ENCODE measurements at places on chromosomes 6 and 20.

GRCh38 chr6:93048381-93048780 lies 371.0 kb downstream of the EPHA7 start:
- no peak for DNase-seq

GRCh38 chr20:38172408-38172807 lies 7.3 kb upstream of the TGM2 start:
- DNase-seq, result no peak

- no peak for DNase-seq
These were observed 102.6 kb downstream of the IBTK start for GRCh38 chr6:82144852-82145340.

DNA sequence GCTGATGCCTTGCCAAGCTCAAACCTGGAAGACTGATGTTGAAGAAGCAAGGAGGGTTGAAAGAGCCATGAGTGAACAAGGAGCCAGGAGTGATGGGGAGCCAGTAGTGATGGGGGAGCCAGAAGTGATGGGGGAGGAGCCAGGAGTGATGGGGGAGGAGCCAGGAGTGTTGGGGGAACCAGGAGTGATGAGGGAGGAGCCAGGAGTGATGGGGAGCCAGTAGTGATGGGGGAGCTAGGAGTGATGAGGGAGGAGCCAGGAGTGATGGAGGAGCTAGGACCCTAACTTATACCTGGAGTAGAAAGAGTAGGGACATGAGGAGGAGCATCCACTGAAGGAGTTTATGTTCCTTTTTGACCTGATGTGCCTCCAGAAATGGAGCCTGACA lies 14.6 kb upstream of the CD93 start:
- DNase-seq, result no peak

DNA sequence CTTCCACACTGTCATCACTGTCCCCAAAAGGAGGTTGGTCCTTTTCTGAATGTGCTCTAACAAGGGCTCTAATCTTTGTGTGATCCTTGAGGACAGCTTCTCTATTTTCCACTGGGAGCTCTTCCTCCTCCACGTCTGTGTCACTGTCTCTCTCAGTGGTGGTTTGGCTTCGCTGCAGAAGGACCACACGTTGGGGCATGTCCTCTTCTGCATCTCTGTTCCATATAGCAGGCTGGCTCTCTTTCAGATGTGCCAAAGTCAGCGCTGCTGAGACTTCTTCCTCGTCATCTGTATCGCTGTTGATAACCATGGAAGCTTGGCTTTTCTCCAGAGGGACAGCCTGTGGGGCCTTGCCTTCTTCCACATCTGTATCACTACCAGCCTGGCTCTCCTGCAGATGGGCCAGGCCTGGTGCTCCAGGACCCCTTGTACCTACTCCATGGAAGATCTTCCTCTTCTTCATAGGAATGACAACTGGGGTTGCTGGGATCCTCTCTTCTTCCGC lies 4.6 kb downstream of the MDC1 start:
- no peak for DNase-seq

GRCh38 chr6:119197271-119197670 lies 118.8 kb upstream of the FAM184A start:
- no peak for DNase-seq

GRCh38 chr6:34157851-34158250 lies 12.0 kb upstream of the GRM4 start:
- DNase-seq, result no peak

DNA sequence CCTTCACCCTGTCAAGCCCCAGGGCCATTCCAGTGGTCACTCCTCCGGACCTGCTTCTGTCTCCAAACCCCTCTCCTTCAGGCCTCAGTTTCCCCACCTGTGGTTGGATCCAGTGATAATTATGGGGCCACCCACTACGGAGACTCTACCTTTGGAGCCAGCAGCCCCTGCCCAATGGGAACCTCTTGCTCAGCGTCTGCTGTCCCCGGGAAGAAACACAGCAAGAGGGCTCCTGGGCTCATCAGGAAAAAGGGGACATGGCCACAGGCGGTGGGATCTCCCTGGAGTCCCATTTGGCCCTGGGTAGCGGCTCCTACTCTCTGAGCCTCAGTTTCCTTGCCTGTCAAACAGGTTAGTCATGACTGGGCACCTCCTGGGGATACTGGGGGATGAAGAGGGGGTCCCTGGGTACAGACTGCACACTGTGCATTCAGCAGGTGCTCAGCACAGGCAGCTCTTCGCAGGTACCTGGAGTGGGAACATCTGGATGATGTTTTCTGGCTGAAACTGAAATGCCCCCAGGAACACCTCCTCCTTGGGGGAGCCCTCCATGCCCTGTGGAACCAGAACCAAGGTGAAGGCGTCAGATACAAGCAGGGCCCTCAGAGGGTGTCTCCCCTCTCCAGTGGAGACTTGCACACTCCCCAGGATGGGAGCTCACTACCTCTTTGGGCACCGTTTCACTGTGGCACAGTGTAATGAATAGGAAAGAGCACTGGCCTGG lies 19.4 kb downstream of the SUN5 start:
- no peak for DNase-seq

GRCh38 chr20:60345106-60345505 lies 386.9 kb downstream of the CDH26 start:
- no peak for DNase-seq

DNA sequence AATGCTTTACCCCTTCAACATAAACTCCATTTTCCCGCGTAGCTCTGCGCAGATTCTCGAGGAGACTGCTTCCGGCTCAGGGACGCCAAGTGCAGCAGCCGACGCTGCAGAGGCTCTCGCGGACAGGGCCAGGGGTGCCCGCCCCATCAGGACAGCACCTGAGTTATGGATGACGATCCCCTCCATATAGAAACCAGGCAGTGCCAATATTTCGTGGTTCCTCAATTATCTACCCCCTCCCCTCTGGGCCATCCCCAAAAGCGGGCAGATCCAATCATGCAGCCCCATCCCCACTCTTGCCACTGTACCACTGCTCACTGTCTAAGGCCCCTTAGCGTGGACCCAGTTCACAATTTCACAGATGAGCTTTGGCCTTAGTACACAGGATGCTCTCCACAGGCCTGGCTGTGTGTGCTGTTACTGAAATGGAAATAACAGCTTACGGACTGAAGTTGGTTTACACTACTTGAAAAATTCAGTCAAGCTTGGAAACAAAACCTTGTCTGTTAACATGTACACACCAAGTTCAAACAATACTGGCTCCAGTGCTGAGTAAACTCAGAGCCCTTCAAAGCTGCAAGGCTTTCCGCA lies 74.5 kb downstream of the DACT2 start:
- no peak for DNase-seq

- no peak for DNase-seq
These were observed 229.1 kb downstream of the PLCB1 start for GRCh38 chr20:8361006-8361652.

DNA sequence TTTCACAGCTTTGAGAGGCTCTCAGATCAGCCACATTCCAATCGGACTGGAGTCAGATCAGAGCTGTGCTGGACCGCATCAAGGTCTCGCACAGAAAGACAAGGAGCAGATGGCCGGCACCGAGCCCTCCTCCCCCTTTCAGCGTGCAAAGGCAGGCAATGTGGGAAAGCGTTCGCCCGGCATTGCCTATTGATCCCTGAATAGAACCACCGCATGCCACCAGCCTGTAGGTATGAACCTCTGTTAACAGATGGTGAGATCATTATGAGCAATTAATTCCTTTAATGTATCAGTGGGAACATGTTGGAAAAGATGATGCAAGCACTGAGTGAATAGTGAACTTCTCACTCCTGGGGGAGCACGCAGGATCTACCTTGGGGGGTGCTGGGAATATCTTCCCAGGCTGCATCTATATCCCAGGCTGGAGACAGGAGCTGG lies 117.5 kb upstream of the ID4 start:
- DNase-seq, result no peak

DNA sequence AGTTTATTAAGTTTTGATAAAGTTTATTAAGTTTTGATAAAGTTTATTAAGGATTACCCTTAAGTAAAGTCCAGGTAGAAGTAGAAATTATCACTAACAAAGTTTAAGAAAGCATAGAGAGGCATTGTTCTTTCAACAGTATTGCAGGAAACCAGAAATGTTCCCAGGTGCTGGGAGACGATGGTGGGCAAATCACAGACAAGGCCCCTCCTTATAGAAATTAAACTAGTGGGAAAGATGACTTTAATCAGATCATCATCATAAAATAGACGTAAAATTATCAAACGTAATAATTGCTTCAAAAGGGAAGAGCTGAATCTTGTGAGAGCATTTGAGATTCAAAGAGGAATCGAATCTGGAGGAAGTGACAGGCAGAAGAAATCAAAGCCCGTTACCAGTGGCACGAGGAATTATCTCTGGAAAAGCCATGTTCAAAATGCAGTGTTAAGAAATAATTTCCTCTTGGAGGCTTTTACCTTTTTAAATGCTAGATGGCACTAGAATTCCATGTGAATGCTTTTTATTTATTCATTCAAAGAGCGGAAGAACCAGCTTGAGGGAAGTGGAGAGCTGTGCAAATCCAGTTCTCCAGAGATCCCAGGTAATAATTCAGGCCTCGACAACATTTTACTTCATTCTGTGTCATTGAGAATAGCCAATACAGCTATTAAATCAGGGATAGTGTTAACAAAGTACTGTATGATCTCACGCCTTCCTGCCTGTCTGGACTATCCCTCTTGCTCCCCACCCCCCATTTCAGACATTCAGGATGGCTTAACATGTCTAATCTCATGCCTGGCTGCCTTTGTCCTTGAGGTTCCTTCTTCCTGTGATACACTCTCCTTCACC lies 1.0 kb upstream of the APMAP start:
- DNase-seq, result no peak

- no peak for DNase-seq
These were observed 7.0 kb upstream of the RWDD1 start for GRCh38 chr6:116564311-116564710.

DNA sequence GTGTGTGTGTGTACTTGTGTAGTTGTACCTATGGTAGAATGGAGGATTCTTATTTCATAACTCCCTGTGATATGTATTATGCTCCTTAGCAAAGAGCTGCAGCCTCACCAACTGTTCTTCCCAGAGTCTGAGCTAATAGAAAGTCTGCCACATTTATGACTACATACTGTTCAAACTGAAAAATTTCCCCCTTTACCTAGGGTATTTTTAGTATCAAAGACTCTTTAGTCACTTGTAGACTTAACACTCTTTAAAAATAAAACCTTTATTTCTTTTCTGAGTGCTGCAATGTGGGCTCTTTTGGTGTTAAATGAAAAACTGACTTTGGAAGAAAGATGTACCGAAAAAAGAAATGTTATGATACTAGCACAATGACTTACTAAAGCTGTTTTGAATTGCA lies 39.6 kb upstream of the HS3ST5 start:
- DNase-seq, result no peak

DNA sequence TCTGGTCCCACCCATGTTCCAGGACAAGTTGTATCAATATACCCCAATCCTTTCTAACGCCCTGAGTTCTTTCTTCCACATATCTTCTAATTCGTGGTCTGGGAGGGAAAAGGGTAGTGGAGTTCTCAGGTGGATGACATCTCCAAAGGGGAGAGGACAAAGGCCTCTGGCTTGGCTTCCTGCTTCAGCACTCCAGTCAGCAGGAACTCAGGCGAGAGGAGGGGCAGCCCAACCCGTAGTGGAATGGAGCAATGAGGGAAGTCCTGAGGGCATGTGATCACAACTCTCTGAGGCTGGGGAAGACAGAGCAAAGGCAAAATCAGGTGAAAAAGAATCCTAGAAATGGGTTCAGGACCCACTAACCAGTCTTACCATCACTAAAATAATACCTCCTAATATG lies 9.6 kb upstream of the NRM start:
- no peak for DNase-seq

- no peak for DNase-seq
These were observed 380.6 kb upstream of the JAG1 start for GRCh38 chr20:11054266-11054993.

- DNase-seq, result no peak
These were observed 318.9 kb upstream of the PLCB4 start for GRCh38 chr20:8749986-8750385.

- no peak for DNase-seq
These were observed 16.4 kb downstream of the CST8 start for GRCh38 chr20:23507346-23507745.

- no peak for DNase-seq
These were observed 90.1 kb downstream of the FOXO3 start for GRCh38 chr6:108650781-108651180.
